ENCODE measurements at places on chromosomes 12 and 14.
A peak's percentile ranks its signal among the peaks of the same experiment; 100 is the strongest.

GRCh38 chr14:59217011-59217410 is 28.5 kb downstream of the DAAM1 start:
- DNase-seq: no peak

- DNase-seq: no peak
Measured at GRCh38 chr14:70962935-70963334, 55.7 kb downstream of the PCNX1 start.

DNA sequence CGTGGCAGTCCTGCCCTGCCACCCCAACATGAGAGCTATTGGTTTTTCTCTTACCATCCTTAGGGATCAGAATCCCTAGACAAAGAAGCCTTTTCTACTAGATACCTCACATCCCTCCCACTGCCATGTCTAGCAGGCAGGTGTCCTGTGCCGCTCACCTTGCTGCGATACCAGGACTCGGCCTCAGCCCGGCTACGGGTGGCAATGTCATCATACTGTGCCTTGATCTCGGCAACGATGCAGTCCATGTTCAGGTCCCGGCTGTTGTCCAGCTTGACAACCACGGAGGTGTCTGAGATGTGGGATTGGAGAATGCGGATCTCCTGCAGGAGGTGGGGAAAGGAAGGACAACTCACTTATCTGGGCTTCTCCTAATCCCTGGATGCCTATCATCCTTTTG is 4.5 kb downstream of the KRT83 start:
- DNase-seq: no peak

DNA sequence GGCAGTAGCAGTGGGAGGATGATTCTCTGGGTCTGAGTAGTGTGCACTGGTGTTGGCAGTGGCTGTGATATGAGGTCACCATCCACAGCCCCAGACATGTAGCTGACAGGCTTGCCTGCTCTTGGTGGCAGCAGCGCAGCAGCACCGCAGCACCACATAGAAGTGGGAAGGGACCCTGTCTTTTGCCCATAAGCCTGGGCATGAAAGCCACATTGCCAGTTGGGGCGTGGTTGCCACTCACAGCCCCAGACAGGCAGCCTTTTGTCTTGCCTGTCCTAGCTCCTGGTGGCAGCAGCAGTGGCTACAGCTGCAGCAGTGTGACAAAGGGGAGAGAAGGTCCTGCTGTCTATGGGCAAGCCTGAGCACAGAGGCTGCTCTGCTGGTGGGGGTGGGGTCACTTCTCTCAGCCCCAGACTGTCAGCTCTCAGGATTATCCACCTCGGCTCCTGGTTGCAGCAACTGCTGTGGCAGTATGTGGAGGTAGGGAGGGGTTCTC is 71.5 kb downstream of the BRMS1L start:
- peak; percentile 9 for DNase-seq

DNA sequence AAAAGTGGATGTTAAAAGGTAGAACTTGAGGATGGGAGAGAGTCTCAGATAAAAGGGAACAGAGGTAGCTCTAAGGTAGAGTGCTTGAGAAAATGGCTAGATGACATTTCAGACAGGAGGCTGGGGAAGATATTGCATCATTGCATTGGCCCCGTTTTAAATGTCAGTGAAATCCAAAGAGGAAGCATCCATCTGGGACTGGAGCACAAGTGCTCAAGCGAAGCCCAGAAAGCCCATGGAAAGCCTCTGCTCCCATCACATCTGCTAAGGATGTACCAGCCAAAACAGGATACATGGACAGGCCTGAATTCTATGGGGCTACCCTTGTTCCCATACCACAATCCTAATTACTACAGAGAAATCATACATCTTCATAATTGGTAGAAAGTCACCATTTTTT is 581.5 kb upstream of the TMEM132C start:
- no peak for DNase-seq

GRCh38 chr14:62674563-62675237 is 370.6 kb downstream of the KCNH5 start:
- DNase-seq: no peak
